ENCODE measurements at places on chromosomes 1 and 21. TPM values are rescaled to one million over a fixed set of nuclear protein-coding genes. Genes with fewer than 3 reads are reported as not detected.

DNA sequence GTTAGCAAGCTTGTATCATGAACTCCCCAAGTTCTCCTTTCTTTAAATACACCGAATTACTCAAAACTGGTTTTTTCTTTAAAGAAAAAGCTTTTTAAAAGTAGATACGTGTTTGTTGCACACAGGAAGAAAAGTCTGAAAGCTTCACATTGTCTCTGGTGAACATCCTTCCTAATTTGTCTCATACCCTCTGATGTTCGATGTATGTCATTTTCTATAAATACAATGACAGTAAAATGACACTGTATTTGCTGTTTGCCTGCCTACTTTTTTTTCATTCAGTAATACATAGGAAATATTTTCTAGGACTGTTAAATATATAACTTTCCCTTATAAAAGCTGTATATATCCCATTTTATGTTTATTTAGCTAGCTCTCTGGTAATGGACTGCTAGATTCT lies 153.9 kb downstream of the GALNT2 start:
- no peak for DNase-seq

GRCh38 chr1:61046434-61046833 lies 35.9 kb upstream of the NFIA start:
- no peak for DNase-seq

- no peak for DNase-seq
Observed at GRCh38 chr1:11483581-11484320, 4.8 kb downstream of the DISP3 start.

DNA sequence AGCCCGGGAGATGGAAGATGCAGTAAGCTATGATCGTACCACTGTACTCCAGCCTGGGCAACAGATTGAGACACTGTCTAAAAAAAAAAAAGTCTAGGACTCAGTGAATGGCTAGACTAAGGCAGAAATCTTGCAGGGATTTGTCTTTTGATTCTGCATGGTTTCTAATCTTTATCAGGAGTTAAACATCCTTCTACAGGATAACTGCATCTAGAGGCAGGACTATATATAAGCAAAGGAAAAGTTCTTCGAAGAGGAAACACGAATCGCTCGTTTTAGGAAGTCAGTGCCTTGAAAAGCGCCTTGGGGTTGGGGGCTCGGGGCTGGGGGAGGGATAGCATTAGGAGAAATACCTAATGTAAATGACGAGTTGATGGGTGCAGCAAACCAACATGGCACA lies 602 bp upstream of the UFC1 start:
- no peak for DNase-seq

TCHH gene
- polyA plus RNA-seq = not detected

CLSTN1 gene
- polyA plus RNA-seq = 35.2 TPM
